GM12878 (cell line): ENCODE measurements at places on chromosomes 7 and 10. TPM values are rescaled to one million over a fixed set of nuclear protein-coding genes. Genes with fewer than 3 reads are reported as not detected.

Gene ZNF804B
- 0.03 TPM in 1 of 2 replicates, not detected in the other for total RNA-seq

Gene PRR15
- not detected in 2 replicates for total RNA-seq

Gene PALD1
- 20.7 and 20.9 TPM in 2 replicates for total RNA-seq

Gene GPRIN2
- total RNA-seq = 0.13 TPM in 1 of 2 replicates, not detected in the other

Gene HOXA6
- total RNA-seq = not detected in 2 replicates

Gene PTPRN2
- total RNA-seq = not detected in 2 replicates

Gene SLC18A2
- not detected in 2 replicates for total RNA-seq

Gene KAZALD1
- 4.3 and 4.7 TPM in 2 replicates for total RNA-seq

Gene DLG5
- 5.4 and 6.6 TPM in 2 replicates for total RNA-seq

Gene RELN
- 0.11 and 0.21 TPM in 2 replicates for total RNA-seq

Gene HGF
- 1.2 and 1.5 TPM in 2 replicates for total RNA-seq

Gene ATG9B
- 0.36 and 0.48 TPM in 2 replicates for total RNA-seq

Gene MYL10
- not detected in 2 replicates for total RNA-seq

Gene RBAK
- total RNA-seq = 8.0 and 8.7 TPM in 2 replicates

Gene LSM5
- 88.0 and 91.8 TPM in 2 replicates for total RNA-seq

Gene ZNF248
- 5.7 and 7.1 TPM in 2 replicates for total RNA-seq

Gene TMEM270
- not detected in 2 replicates for total RNA-seq

Gene VPS26A
- total RNA-seq = 26.4 and 29.0 TPM in 2 replicates

Gene LRMDA
- not detected in 2 replicates for total RNA-seq

Gene SCD
- 171 and 188 TPM in 2 replicates for total RNA-seq

Gene IFIT2
- total RNA-seq = 7.1 and 9.0 TPM in 2 replicates

Gene ABCC2
- total RNA-seq = 0.24 and 0.64 TPM in 2 replicates

Gene SPDYE2
- not detected in 2 replicates for total RNA-seq

Gene PLEKHS1
- total RNA-seq = not detected in 2 replicates

Gene ATP6V1F
- total RNA-seq = 143 and 155 TPM in 2 replicates

Gene FBXL13
- 0.16 and 0.95 TPM in 2 replicates for total RNA-seq

Gene NACAD
- not detected in 2 replicates for total RNA-seq

Gene TYW1B
- 4.3 TPM in 2 replicates for total RNA-seq
